Stimulated activated CD4-positive, alpha-beta T cell treated with anti-CD3 and anti-CD28 coated beads, Interleukin-4, amount 100 ng/mL, for 1 hour (primary cell): ENCODE measurements at places on chromosomes 5 and 9.

DNA sequence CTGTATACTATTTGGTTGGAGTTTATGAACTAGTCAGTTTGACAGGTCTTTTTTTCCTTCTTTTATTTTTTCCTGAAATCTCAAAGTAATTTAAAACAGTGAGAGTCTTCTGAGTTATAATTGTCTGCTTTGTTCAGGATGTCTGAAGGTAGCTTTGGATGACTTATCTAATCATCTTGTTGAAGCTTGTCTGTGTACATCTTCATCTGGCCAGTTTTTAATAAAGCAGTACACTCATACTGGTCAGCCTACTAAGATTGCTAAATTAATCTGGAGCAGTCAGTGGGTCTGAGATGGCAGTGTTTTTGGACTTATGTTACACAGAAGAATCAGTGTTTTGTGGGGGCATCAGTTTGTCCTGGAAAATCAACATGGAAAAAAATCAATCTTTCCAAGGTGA is 482.4 kb downstream of the CDH10 start:
- DNase-seq = no peak

DNA sequence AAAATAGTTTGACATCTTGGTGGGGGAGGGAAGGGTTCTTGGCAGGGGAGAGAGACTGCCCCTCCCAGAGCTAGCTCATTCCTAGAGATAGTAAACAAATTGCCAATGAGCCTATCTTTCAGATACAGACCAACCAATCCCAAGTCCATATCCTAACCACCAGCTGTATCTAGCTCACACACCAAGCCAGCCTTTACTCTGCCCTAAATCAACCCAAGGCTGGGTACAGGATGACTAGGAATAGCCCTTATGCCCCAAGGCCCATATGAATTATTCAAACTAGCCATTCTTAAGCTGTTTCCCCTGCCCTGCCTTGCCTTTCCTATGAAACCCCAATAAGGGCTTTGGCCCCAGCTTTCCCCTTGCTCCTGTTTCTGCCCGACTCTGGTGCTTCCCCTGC is 281.3 kb upstream of the PANK3 start:
- no peak for DNase-seq

DNA sequence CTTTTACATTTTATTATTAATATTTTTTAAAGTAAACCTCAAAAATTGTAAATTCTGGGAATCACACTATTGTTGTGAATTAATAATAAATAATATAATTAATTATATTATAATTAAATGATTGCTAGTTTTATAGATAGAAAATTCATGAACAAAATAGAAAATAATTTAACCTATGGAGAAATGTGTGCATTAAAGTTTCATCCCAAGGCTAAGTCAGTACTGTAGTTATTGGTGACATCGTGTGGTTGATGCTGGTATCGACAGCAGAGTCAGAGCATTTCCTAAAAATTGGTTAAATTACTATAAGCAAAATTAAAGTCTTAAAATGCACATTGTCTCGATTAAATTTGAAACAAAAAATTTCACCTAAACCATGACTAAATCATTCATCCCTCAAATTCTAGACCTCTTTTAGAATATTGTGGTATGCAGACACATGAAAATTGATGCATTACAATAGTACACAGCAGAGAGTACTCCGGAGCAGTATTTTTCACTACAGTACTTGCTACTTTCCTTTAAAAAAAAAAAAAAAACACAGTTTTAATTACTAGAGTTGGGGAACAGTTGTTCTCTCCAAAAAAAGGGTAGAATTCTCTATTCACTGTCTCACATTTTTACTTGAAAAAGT is 73.9 kb downstream of the RORB start:
- no peak for DNase-seq

DNA sequence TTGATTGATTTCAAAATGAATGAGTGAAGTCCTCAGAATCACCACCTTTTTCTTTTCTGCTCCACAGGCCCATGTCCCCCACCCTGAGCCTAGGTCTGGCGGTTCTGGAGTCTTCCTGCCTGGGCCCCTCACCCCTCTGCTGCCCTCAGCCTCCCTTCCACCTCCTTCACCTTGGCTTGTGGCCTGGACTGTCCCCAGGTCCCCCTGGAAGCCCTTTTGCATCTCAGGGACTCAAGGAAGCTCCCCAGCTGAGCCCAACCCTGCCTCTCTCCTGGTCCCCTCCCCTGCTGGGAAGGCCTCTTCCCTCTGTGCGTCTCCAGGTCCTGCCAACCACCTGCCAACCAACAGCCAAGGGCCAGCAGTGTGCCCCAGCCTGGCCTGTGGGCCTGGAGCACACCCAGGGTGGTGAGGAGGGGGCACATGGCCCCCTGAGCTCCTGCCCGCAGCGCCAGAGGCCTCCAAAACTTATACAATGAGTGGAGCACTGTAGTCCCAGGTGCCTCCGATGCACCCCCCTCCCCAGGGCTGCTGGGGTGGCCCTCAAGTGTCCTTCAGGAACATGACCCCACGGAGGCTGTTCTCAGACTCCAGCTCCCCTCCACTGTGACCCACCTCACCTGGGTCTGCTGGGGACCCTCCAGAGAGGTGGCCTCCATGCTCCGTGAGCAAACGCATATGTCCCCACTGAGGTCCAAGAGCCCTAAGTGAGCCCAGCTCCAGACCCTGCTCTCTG is 20.3 kb downstream of the GLT6D1 start:
- no peak for DNase-seq

DNA sequence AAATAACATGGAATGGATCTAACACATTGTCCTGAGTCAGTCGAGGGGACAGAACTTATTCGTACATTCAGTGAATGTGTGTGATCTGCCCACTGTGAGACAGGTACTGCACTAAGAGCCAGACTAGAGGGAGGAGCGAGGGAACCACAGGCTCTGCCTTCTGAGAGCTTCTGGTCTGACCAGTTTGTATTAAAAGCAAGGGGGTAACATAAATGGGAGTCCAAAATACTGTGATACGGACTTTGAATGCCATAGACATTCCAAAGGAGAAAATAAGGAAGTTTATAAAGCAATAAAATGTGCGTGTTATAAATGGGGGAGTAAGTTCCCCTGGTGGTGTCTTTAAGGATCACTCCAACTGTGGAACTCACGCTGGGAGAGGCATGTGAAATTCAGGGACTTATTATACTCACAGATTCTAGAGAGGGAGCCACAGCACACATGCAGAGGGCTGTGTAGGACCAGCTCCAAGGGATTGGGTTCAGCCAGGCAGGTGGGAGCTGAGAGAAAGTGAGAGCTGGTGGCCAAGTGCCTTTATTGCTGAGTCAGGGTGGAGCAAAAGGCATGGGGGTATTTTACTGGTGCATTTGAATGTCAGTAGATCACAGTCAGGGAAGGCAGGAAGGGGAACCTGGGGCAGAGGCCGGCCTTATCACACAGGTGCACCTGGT is 186.5 kb upstream of the WWC1 start:
- DNase-seq = no peak

- DNase-seq = no peak
Measured at GRCh38 chr5:163569284-163569683, 63.9 kb downstream of the MAT2B start.

GRCh38 chr5:59795141-59795540 is 98.4 kb downstream of the PDE4D start:
- no peak for DNase-seq

- DNase-seq = no peak
Measured at GRCh38 chr5:92119110-92119509, 736.0 kb upstream of the ARRDC3 start.

- DNase-seq = no peak
Measured at GRCh38 chr9:96524764-96525163, 74.8 kb downstream of the HABP4 start.

GRCh38 chr9:120531683-120532300 is 48.2 kb downstream of the CDK5RAP2 start:
- no peak for DNase-seq

DNA sequence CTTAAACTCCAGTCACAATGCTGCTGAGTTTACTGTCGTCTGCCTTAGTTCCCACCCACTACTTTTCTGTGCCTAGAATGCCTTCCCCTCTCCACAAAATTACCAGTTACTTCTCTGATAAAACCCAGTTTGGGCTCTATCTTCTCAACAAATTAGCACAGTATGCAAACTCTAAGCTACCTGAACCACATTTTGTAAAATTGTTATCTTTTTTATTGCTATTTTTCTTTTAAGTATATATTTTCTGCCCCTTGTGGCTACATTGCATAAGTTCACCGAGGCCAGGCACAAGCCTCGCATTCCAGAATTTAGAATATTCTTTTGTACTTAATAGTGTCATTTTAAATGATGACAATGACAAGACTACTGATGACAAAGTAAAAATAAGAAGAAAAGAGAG is 60.0 kb downstream of the POU5F2 start:
- DNase-seq = no peak

DNA sequence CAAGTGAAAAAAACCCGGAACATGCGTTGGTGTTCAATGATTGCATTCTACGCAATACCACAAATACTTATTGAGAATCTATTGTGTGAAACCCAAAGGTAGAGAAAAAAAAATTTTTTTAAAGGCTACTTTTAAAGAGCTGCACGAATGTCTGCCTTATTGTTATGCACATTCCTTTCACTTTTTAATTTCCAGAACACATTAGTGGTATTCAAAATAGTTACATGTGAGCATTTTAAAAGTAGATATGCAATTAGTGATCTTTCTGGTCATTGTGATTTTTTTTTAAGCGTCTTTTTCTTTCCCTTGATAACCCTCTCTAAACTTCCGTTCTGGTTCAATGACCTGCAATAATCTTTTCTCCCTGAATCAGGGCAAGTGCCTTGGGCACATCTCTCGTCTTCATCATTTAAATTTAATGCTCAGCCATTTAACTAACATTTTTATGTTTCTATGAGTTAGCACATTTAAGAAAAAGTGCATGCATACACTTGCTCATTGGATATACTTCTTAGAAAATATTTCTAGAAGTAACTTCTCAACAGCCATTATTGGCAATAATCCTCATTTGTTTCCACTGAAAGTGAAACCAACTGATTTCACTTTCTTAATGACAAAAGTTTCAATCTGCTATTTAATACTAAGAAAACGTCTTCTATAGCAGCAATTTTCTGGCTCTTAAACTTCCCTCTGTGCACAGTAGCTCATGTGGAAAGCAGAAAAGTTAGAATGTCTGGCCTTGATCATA is 80.3 kb downstream of the CDH6 start:
- no peak for DNase-seq

DNA sequence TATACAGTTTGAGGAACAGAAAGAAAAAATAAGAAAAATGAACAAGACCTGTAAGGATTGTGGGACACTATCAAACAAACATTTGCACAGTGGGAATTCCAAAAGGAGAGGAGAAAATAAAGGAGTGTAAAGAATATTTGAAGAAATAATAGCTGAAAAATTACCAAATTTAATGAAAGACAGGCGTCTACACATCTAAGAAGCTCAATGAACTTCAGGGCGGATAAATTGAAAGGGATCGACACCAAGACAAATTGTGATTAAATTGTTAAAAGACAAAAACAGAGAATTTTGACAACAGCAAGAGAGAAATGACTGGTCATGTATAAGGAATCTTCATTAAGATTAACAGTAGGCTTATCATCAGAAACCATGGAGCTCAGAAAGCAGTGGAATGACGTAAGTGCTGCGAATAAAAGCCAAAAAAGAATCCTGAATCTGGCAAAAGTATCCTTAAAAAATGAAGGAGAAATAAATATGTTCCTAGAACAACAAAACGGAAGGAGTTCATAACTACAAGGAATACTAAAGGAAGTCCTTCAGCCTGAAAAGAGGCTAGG is 3.5 kb upstream of the SLC38A9 start:
- no peak for DNase-seq

GRCh38 chr5:36882250-36882649 is 5.7 kb downstream of the NIPBL start:
- DNase-seq = no peak

DNA sequence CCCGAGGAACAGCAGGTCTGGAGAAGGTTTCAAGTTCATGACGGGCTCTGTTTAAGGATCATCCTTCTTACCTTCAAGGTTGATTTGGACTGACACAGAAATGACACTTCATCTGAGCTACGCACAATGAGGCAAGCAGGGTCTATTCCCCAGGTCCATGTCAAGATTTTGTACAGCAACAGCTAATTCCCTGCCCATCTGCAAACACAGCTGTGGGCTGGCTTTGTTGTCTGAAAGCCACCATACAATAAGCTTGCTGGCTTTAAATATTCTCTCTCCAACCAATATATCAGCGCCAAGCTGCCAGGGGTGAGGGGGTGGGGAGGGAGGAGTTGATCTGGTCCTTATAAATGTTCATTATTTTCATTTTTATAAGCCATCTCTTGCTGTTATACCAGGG is 92.0 kb downstream of the OTULIN start:
- DNase-seq = no peak

- DNase-seq = no peak
Measured at GRCh38 chr9:78557540-78557939, 260.6 kb downstream of the PSAT1 start.

GRCh38 chr9:101629636-101630035 is 34.9 kb upstream of the PPP3R2 start:
- DNase-seq = no peak

GRCh38 chr9:92295240-92295790 is 1.8 kb upstream of the IARS1 start:
- DNase-seq = no peak

- DNase-seq = no peak
Measured at GRCh38 chr5:8289779-8290178, 420.8 kb downstream of the MTRR start.

- DNase-seq = no peak
Measured at GRCh38 chr5:128271859-128272464, 188.4 kb downstream of the SLC12A2 start.

DNA sequence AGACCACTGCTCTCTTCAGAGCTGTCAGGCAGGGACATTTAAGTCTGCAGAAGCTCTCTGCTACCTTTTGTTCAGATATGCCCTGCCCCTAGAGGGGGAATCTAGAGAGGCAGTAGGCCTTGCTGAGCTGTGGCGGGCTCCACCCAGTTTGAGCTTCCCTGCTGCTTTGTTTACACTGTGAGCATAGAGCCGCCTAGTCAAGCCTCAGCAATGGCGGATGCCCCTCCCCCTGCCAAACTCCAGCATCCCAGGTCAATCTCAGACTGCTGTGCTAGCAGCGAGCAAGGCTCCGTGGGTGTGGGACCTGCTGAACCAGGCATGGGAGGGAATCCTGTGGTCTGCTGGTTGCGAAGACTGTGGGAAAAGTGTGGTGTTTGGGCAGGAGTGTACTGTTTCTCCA is 59.9 kb downstream of the CAVIN4 start:
- DNase-seq = no peak

GRCh38 chr9:126490214-126490631 is 123.5 kb upstream of the LMX1B start:
- DNase-seq = no peak

GRCh38 chr9:114861922-114862605 is 56.2 kb upstream of the TNFSF15 start:
- DNase-seq = no peak

DNA sequence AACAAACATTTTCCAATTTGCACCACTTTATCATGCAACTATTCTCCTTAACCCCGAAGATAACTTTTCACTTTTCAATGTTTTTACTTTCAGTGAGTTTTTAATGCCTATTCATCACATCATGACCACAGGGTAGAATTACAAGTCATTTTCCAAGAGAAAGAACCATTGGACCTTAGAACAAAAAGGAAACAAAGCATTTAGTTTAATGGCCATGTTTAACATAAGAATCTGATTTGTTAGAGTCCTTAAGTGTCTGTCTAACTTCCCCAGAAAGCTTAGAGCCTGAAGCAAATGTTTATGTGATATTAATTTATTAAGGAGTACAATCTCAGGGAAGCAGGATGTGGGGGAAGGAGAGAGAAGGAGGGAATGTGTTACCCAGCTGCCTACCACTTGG is 325.8 kb upstream of the RIOK2 start:
- no peak for DNase-seq
